ENCODE measurements at places on chromosomes 12 and 14.

DNA sequence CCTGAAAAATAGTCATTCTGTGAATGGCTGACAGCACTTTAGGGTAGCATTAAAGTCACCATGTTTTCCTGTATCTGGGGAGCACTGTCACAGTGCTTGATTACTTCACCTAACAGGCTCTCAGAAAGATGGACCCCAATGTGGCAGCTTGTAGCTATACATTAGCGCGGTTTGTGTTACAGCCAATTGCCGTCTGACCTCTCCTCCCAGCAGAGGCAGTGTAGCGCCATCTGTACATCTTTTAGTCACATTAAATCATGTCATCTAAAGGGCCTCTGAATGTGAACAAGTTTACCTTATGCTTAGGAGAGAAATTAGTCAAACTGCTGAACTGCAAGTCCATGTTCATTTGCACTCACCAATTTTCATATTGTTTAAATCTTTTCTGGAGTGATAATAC, 113.7 kb downstream of the LMO3 start:
- no peak for DNase-seq

GRCh38 chr12:27351476-27351875, 18.8 kb downstream of the BMAL2 start:
- DNase-seq: no peak

- DNase-seq: no peak
These were observed 35.9 kb upstream of the WSCD2 start for GRCh38 chr12:108093209-108093608.

DNA sequence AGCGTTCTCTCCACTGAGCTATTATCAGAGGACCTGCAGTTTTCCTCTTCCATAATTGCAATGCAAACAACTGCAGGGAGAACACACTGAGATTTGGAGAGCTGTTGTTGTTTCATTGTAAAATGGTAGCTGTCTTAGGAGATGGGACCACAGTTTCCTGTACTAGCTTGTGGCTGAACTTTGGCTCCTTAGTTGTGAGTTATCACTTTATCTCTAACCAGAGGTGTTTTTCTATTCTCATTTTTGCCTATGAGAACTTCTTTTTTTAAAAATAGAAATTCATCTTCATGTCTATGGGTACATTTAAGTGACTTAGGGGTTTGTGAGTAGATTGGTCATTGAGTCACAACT, 216.5 kb downstream of the SLC38A4 start:
- DNase-seq: no peak

DNA sequence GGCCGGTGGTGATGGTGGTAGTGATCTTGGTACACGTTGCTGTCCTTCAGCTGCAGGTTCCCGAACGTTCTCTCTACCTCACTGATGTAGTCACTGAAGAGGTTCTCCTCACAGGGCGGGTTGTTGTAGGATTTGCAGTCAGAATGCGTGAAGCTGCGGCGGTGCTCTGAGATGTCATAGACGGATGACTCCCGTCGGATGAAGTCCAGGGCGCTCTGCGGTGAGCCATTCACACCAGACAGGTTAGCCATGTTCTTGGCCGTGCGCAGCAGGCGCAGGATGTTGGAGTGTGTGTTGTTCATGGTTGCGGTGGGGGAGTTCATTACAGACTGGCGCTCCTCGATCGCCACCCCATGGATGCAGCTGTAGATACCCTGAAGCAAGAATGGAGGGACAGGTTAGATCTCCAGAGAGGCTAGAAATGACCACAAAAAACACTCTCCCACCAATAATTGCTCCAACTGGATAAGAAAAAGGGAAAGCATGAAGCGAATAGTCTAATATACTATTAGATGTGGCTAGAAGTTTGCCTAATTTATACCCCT, 367.8 kb downstream of the EMP1 start:
- DNase-seq: no peak
